ENCODE measurements at places on chromosomes 6 and 20. TPM values are rescaled to one million over a fixed set of nuclear protein-coding genes. Genes with fewer than 3 reads are reported as not detected.
A peak's percentile ranks its signal among the peaks of the same experiment; 100 is the strongest.

- H3K4me1 ChIP-seq, result no peaks in the 10 kb centered on the region
- H3K27me3 ChIP-seq, result no peaks in the 10 kb centered on the region
- H3K27ac ChIP-seq, result no peak overlapping the region
- no peak overlapping the region for H3K4me3 ChIP-seq
- DNase-seq, result no peak
These were observed 297.8 kb downstream of the CDH4 start for GRCh38 chr20:61549865-61550264.

GRCh38 chr6:106897580-106897979, 76.9 kb downstream of the CD24 start:
- H3K4me3 ChIP-seq, result no peak overlapping the region
- no peaks in the 10 kb centered on the region for H3K4me1 ChIP-seq
- H3K27me3 ChIP-seq, result no peaks in the 10 kb centered on the region
- no peak overlapping the region for H3K27ac ChIP-seq

- peak; percentile 72 for DNase-seq
- H3K27me3 ChIP-seq, result peaks cover 37% of the 10 kb centered on the region
- no peak overlapping the region for H3K27ac ChIP-seq
These were observed 30.6 kb upstream of the ZNF184 start for GRCh38 chr6:27503436-27504030.

Gene RBBP8NL
- total RNA-seq, result 0.13 TPM

Gene CTCFL
- total RNA-seq, result not detected

GRCh38 chr6:13908955-13909381, 15.8 kb upstream of the RNF182 start:
- peak; percentile 63 for DNase-seq
- H3K27ac ChIP-seq, result no peak overlapping the region
- H3K36me3 ChIP-seq, result no peaks in the 10 kb centered on the region
- H3K4me3 ChIP-seq, result no peak overlapping the region
- no peaks in the 10 kb centered on the region for H3K4me1 ChIP-seq

- DNase-seq, result peak; percentile 57
- no peaks in the 10 kb centered on the region for H3K27me3 ChIP-seq
- peaks cover 2% of the 10 kb centered on the region for H3K4me1 ChIP-seq
- H3K36me3 ChIP-seq, result no peaks in the 10 kb centered on the region
- H3K27ac ChIP-seq, result peak overlapping the region; percentile 55
These were observed 58.6 kb downstream of the SYNJ2 start for GRCh38 chr6:158040051-158040803.

Gene LST1
- 31.5 TPM for total RNA-seq

GRCh38 chr6:117463762-117464665, 18.5 kb upstream of the DCBLD1 start:
- H3K27ac ChIP-seq, result no peak overlapping the region
- no peaks in the 10 kb centered on the region for H3K27me3 ChIP-seq
- H3K36me3 ChIP-seq, result no peaks in the 10 kb centered on the region
- H3K4me1 ChIP-seq, result no peaks in the 10 kb centered on the region
- DNase-seq, result no peak

DNA sequence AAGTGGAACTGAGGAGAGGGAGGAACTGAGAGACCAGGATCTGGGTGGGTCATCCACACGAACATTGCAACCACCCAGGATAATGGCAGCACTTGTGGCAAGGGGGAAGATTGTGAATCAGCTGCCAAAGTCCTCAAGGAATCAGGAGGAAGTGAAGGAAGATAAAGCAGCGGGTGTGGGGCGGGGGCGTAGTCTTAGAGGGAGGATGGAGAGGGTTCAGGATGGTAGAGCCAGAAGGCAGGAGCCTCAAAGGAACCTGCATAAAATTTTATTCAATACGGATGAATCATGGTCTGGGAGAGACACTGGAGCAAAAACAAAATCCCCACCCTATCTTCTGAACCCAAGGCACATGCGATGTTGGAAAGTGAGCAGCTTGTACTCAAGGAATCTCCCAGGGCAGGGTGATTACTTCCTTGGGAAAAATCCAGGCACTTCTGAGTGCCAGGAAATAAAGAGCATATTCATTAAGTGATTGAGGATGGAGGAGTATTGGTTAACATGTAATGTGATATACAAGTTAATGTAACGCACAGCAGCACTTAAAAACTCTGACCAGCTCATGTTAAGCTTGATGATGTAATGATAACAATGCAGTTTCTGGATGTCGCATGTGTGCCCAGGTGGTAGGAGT, 82.0 kb upstream of the B3GAT2 start:
- H3K27ac ChIP-seq, result no peak overlapping the region
- no peaks in the 10 kb centered on the region for H3K36me3 ChIP-seq
- no peaks in the 10 kb centered on the region for H3K27me3 ChIP-seq
- H3K4me1 ChIP-seq, result no peaks in the 10 kb centered on the region
- no peak overlapping the region for H3K4me3 ChIP-seq

DNA sequence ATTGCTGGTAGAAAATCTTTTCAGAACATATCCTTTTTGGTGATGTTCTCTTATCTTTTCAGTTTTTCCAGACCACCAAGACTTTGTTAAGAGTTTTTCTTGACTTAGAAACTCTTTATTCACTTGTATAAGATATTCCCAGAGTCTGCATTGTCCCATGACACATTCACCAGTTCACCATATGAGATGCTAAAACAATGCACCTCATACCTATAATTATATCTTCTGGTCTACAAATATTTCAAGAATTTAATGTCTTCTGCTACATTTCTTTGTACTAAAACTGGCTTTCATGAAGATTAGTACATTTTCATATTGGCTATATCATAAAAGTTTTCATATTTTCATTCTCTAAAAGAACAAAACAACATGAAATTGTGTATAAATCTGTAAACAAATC, 111.3 kb downstream of the ADGRG6 start:
- no peaks in the 10 kb centered on the region for H3K27me3 ChIP-seq
- H3K27ac ChIP-seq, result no peak overlapping the region
- DNase-seq, result no peak
- no peaks in the 10 kb centered on the region for H3K4me1 ChIP-seq
- no peak overlapping the region for H3K4me3 ChIP-seq

DNA sequence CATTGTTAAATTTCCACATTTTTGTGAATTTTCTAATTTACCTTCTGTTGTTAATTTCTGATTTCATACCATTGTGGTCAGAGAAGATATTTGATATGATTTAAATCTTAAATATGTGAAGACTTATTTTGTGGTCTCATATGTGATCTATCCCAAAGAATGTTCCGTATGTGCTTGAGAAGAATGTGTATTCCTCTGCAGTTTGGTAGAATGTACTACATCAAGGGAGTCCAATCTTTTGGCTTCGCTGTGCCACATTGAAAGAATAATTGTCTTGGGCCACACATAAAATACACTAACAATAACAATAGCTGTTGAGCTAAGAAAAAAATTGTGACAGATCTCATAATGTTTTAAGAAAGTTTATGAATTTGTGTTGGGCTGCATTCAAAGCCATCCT, 176.2 kb upstream of the PRND start:
- no peak overlapping the region for H3K4me3 ChIP-seq
- H3K4me1 ChIP-seq, result no peaks in the 10 kb centered on the region
- no peaks in the 10 kb centered on the region for H3K27me3 ChIP-seq
- no peak overlapping the region for H3K27ac ChIP-seq
- H3K36me3 ChIP-seq, result no peaks in the 10 kb centered on the region

Gene TFAP2D
- total RNA-seq, result not detected

Gene GABRR1
- total RNA-seq, result not detected

- no peak for DNase-seq
- no peaks in the 10 kb centered on the region for H3K4me1 ChIP-seq
- H3K27ac ChIP-seq, result no peak overlapping the region
- H3K4me3 ChIP-seq, result no peak overlapping the region
- H3K27me3 ChIP-seq, result no peaks in the 10 kb centered on the region
- H3K36me3 ChIP-seq, result peaks cover 2% of the 10 kb centered on the region
These were observed 55.5 kb downstream of the CYB5R4 start for GRCh38 chr6:83914953-83915352.

DNA sequence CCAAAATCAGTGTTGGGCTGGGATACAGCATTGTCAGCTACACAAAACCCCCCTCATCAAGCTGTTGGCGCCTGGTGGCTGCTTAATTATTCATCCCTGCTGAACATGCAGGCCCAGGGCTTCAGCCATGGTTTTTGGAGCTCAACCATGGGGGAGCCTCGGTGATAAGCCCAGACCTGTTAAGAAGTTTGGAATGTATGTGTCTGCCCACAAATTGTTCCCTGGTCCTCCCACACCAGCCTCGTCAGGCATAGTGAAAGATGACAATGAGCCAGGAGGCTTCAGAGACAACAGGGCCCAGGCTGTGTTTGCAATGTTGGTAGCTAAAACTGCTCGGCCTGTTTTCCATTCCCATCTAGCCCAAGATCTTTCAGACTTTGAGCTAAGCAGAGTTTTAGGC, 34.8 kb upstream of the SIRPA start:
- DNase-seq, result no peak
- H3K27ac ChIP-seq, result no peak overlapping the region
- no peak overlapping the region for H3K4me3 ChIP-seq
- H3K27me3 ChIP-seq, result no peaks in the 10 kb centered on the region
- no peaks in the 10 kb centered on the region for H3K36me3 ChIP-seq

DNA sequence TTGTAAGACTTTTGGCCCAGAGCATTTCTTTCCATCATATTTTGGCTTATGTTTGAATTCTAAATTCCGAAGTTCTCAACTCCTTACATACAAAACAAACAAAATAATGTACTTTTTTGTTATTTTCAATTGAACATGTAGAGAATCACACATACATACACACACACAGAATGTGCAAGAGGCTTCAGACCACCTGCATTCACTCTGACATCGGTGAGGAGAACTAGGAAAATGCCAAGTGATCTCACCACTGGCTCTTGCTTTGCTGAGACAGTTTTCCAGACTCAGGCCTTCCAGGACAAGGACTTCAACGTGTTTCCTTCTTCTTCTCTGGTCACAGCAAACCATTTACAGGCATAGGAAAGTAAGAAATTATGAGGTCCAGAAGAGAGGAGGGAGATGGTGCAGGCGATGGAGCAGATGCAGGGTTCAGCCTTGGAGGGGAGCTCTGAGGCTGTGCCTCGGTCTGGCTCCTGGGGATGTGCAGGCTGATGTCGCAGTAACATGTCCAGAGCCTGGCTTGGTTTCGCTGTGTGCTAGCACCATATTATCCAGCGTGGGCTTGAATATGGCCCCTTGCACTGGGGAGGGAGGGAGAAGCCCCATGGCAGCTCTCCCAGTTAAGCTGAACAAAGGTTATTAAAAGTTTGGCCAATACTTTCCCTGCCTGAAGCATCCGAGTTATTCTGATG, 93.4 kb downstream of the DACT2 start:
- H3K4me3 ChIP-seq, result no peak overlapping the region
- DNase-seq, result no peak
- H3K27ac ChIP-seq, result no peak overlapping the region

DNA sequence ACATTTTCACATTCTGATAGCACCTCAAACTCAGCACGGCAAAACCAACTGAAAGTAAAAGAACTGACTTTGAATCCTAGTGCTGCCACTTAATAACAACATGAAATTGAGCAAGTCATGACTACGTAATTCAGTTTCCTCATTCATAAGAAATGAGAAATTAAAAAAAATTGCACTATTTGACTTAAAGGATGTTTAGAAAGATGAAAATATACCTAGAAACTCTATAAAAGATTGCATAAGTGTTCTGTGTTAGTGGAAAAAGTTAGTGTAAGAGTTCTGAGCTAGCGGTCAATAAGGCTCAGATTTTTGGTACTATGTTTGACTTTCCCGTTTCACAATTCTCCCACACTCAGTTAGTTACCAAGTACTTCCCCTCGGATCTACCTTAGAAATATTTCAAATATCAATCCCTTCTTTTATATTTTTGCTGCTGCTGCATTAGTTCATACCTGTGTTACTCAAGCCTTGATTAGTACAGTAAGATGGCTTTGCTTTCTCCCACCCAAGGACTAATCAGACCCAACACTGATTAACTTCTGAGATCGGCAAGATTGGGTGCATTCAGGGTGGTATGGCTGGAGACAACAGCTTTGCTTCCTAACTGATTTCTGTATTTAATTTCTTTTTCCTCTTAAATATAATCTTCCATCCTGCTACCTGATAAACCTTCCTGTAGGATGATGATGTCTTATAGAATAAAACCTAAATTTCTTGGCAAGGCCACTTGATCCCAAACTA, 25.9 kb downstream of the ECHDC1 start:
- no peak overlapping the region for H3K27ac ChIP-seq
- H3K4me3 ChIP-seq, result no peak overlapping the region
- no peak for DNase-seq
- H3K4me1 ChIP-seq, result no peaks in the 10 kb centered on the region
- H3K27me3 ChIP-seq, result no peaks in the 10 kb centered on the region

Gene GSTA2
- 0.28 TPM for total RNA-seq

DNA sequence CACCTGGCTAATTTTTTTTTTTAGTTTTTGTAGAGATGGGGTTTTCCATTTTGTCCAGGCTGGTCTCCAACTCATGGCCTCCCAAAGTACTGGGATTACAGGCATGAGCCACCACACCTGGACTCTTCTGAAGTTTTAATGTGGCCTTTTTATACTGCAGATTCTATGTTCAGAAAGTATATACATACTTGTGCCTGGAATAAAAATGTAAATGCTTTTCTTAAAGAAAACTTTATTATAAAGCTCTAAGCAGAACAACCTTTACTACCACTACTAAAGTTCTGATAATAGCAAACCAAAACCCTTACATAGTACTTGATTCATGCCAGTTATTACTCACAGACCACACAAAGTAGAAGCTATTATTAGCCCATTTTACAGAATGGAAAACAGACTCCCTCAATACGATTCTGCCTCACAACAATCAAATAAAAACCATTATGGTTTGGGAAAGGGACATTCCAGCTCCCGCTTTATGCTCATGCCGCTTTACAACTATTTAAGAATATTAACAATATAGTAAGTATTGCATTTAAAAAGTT, 5.3 kb downstream of the PHIP start:
- H3K4me1 ChIP-seq, result no peaks in the 10 kb centered on the region
- H3K4me3 ChIP-seq, result no peak overlapping the region
- H3K27me3 ChIP-seq, result no peaks in the 10 kb centered on the region
- DNase-seq, result no peak

DNA sequence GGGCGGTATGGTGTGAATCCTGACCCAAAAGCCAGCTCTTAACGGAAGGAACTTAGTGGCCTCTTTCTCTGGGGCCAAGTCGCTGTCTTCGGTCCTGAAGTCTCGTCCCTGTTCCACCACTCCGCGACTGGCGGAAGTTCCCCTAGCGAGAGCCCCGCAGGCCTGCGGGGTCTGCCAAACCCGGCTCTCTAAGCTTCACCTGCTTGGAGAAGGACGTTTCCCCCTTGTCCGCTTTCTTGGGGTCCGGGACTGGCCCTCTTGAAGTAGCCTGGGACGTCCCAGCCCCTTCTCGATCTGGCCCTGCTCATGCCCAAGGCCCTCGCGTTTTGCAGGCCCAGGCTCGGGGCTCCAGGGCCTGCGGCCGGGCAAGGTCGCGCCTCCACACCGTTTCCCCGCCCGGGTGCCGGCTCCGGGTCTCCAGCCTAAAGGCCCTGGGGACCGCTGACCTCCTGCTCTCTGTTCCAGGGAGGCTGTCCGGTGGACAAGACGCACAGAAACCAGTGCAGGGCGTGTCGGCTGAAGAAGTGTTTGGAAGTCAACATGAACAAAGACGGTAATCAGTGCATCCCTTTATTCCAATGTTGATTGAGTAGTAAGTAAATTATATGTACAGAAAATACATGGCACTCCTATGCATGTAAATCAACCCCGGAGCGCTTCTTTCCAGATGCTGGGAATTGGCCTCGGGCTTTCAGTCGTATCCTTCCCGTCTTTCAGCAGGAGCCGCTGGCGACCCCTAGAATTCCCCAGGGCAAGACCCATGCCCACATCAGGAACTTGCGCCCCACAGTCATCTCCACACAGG, 8.8 kb downstream of the NR2E1 start:
- peaks cover 83% of the 10 kb centered on the region for H3K27me3 ChIP-seq
- H3K27ac ChIP-seq, result no peak overlapping the region
- no peak overlapping the region for H3K4me3 ChIP-seq
- no peaks in the 10 kb centered on the region for H3K36me3 ChIP-seq

- peaks cover 23% of the 10 kb centered on the region for H3K4me1 ChIP-seq
- H3K27me3 ChIP-seq, result no peaks in the 10 kb centered on the region
- H3K27ac ChIP-seq, result no peak overlapping the region
- peak overlapping the region; percentile 67 for H3K4me3 ChIP-seq
- no peak for DNase-seq
These were observed 150.2 kb downstream of the PRL start for GRCh38 chr6:22146678-22146930.
